ENCODE measurements at places on chromosomes 11 and 22.

DNA sequence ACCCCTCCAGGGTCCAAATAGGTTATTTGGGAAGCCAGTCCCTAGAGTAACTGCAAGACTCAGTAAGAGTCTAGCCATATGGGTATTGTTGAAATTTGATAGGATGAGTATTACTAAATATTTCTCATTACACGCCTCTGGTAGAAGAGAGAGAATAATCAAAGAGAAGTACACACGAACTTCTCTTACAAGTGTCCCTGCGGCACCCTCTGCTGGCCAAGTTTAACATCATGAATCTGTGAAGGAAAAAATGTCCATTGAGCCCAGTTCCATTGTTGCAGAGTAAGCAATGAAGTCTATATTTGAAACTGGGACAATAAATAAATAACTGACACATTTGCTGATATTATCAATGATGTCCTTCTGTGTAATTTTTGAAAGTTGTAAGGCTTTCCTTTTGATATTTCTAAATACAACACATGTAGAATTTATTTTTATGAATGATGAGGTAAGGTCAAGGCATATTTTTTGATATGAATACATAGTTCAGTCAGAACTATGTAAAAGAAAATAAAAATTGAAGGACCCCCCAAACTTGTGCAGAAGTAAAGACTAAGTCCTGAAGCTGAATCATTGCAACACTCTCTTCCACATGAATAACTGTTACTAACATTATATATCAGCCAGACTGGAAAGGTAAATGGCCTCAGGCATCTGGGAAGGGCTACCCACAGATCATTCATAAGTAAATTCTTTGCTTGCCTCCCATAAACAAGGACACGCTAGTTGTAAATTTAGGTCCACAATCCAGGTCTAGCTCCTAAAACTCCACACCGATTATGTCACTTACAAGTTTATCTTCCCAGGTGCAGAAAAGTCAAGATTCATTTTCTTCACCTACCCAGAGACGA lies 10.0 kb downstream of the OR51L1 start:
- DNase-seq, result no peak

GRCh38 chr11:127506126-127506525 lies 505.6 kb upstream of the KIRREL3 start:
- DNase-seq, result no peak

- no peak for DNase-seq
These were observed 41.5 kb downstream of the ST3GAL4 start for GRCh38 chr11:126396965-126397364.

- no peak for DNase-seq
These were observed 7.2 kb downstream of the RAB36 start for GRCh38 chr22:23152238-23153114.

DNA sequence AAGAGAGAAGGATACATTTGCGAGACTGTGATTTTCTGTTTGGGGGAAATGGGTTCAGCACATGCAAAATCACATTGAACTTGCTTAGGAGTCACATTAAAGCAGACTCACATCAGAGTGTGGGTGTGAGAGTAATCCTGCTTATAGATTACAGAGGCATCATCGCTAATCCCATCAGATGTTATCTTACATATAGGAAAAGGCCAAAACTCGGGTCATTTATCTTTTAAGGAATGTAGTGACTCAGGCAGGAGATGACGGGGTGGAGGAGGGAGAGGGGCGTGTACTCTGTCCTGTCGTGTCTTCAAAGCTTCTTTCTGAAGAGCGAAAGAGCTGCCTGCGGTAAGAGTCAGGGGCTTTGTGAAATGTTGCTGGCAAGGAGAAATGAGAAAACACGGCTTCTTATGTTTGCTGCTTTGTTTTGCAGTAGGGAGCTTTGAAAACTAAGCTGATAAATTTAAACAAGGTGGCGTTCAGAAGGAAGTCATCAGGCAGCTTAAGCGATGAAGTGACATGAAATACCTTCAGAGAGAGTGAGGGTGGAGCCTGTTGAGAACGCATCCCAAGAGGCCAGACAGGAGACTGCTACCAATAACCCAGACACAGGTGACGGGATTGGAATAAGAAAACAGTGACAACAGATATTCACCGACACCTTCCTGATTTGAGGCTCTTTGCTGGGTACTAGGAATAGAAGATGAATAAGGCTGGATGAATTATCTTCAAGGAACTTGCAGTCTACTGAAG lies 2.2 kb upstream of the C11orf16 start:
- no peak for DNase-seq

DNA sequence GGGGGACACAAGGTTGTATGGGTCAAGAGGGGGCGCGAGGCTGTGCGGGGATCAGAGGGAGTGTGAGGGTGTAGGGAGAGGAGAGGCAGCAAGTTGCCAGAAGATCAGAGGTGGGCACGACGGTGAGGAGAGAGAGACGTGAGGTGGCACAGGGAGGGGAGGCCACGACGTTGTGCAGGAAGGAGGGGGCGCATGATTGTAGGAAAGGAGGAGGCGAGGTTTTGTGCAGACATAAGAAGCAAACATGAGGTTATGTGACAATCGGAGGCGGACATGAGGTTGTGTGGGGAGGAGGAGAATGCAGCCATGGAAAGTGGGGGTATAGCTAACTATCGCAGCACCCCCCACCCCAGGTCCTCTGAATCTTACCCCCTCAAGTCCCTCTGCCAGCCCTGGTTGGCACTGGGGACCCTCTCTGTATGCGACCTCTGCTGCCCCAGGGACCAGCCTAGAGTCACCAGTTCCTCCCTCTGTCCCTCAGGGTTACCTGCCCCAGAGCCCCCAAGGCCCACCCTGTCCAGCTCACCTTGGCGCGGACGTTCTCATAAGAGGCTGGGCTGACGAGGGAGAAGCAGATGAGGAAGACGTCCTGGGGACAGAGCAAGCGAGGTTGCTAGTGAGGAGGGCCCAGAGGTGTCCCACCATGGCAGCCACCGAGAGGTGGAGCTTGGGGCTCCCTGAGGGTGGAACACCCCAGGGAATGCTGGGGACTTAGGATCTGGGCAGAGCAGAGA lies 12.5 kb downstream of the RAC2 start:
- no peak for DNase-seq

- no peak for DNase-seq
These were observed 23.4 kb upstream of the BDNF start for GRCh38 chr11:27723687-27724086.

GRCh38 chr11:134253188-134253993 lies at the start of the genes ACAD8 and THYN1:
TSS of gene ACAD8 (plus strand) at chr11:134253568. CDS start at chr11:134253601, 33 bp downstream.
TSS of gene THYN1 (minus strand) at chr11:134253352. CDS start at chr11:134252882, 470 bp downstream.
- peak; percentile 93 for DNase-seq

DNA sequence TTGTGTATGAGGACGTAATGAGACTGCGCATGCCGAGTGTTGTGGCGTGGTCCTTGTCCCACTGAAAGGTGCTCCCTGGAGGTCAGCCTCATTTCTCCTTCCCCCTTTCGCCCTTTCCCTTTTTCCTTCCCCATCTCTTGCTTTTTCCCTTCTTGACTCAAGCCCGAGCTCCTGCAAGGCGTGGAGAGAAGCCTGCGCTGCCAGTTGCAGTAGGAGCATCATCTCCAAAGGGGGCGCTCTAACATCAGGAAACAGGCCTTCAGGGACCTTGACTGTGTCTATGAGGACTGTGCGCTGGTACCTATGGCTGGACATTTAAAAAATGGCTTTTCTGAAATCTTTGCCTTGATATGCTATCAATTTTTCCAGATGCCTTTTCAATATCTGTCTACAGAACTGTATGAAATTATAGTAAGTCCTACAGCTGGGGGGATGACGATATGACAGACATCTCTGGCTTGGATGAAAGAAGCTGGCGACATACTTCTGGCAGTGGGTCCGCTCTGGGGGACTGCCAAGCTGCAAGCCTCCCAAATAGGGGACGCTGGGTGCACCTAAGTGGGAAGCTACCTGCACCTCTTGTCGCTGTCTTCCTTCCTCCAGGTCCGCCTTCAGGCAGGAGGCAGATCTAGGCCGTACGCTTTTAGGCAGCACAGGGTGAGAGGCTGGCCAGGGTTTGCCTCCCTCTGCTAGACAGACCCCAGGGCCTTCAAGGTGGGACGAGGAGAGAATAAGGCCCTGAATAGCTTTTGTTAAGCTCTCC lies 96.5 kb downstream of the NXPE2 start:
- DNase-seq, result no peak

DNA sequence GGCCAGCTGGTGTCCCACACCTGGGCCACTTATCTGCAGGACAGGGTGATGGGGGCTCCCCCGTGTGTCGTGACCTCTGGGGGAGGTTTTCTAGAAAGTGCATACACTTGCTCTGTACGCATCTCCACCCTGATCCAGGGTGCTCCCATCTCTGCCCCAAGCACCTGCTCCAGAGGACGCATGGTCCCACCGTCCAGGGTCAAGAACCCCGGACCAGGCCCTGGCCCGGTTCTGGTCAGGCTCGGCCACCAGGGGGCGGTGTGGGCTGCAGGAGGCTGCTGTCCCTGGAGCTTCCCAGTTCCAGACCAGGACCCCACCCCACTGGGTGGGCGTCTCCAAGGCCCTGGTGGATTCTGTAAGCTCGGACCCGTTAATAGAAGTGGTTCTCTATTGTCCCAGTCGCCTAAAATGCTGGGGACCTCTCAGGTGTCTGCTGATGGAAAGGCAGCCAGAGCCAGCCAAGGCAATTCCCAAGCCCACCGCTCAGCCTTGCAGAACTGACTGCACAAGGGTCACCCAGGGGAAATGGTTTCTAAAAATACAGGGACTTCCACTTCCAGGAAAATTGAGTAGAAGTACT lies 34.7 kb upstream of the SEPTIN5 start:
- no peak for DNase-seq

DNA sequence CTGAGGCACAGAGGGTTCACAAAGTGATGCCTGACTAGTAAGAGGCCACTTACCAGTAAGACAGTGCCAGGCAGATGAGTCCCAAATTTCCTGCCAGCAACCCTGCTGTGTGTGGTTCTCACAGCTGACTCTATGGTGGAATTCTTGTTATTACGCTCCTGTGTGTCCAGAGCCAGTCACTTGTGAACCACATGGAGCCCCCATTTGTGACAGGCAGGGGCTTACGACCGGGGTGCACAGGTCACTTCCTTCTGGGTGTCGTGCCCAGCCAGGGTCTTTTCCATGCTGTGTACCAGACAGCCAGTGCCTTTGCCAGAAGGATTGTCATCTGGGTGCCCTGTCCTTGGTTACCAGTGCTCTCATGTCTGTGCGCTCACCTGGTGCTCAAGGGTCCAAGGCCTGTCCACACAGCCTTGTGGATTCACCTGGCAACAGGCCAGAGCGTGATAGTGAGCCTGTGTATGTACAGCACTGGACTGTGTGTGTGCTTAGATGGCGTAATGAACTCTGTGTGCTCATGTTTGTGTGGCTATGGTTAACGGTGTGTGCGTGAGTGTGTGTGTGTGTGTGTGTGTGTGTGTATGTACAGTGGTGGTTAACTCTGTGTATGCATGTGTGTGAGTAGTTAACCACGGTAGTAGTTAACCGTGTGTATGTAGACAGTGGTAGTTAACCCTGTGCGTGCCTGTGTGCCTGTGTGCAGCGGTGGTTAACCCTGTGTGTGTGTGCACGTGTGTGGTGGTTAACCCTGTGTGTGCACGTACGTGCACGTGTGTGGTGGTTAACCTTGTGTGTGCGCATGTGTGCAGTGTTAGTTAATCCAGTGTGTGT lies 18.6 kb downstream of the GRAMD4 start:
- DNase-seq, result no peak

DNA sequence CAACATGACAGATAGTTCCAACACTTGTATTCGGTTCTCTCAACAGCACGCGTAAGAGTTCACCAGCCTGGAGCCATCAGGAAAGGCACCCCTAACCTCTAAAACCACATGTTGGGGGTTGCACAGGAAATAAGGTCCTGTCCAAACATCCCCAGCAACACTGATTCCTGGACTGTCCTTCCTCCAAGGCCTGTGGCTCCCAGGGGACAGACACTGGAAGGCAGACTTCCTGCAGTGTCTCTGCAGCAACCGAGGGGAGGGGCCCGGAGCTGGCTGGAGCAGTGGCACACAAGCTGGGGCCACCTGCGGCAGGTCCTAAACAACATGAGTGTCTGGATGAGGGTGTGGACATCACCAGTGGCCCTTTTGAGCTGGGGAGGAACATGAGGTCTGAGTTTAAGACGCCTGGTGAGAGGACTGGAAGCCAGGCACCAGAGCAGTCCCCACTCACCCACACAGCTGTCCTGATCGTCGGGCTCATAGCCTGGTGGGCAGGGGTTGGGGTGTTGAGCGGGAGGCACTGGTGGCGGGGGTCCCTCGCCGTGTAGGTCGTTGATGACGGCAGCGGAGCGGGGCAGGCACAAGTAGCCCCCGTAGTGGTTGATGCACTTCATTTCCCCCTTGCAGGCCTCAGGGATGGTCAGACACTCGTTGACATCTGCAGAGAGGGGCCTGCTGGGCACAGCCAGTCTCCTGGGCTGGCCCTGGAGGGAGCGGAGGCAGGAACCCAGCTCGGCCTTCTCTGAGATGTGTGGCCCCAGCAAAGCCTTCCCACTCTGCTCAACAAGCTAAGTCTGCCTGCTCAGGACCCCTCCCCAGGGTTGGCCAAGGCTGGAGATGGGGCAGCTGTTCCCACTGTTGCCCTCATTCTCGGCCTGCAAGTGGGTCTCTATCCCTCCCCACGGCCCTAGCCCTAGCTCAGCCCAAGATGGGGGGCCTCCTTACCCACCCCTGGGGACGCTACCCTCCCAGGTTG lies 1.6 kb downstream of the EFEMP2 start:
- DNase-seq, result no peak

- DNase-seq, result no peak
These were observed 3.3 kb downstream of the SCGB1D2 start for GRCh38 chr11:62245271-62245753.

DNA sequence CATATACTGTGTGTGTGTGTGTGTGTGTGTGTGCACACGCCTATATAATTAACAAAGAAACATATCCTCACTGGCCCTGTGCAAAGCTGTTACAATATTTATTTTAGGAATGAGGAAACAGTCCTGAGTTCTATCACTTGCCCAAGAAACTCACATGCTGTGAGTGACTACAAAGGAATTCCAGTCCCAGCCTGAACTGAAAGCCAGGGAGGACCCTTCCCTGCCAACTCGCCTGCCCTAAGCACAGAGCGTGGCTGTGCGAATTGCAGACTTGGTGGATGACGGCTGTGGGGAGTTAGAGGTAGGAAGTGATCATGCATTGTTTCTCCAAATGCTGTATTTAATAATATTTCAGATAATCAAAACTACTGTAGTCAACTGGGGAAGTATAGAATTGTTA lies 26.4 kb upstream of the CD5 start:
- no peak for DNase-seq

DNA sequence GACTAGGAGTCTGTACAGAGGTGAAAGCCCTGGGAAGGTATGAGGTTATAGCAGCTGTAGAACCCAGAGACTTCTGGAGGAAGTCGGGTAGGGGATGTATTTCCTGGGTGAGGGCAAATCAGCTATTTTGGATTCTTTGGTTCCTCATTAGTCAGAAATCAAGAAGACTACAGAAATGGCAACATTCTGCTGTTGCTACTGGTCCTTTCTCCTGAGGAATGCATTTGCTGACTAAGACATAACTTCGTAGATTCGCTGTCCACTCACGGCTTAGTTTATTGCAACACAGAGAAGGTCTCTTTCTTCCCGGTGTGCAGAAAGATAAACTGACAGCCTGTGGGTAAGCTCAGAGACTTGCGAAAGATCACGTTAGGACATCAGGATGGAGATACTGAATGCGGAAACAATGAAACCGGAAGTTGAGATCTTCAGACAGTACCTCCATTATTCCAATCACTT lies 25.3 kb upstream of the SESN3 start:
- DNase-seq, result no peak
